ENCODE measurements at places on chromosomes 7 and 10.
A peak's percentile ranks its signal among the peaks of the same experiment; 100 is the strongest.

GRCh38 chr7:44977304-44977958 lies 1.4 kb downstream of the MYO1G start:
- peak; percentile 65 for DNase-seq

DNA sequence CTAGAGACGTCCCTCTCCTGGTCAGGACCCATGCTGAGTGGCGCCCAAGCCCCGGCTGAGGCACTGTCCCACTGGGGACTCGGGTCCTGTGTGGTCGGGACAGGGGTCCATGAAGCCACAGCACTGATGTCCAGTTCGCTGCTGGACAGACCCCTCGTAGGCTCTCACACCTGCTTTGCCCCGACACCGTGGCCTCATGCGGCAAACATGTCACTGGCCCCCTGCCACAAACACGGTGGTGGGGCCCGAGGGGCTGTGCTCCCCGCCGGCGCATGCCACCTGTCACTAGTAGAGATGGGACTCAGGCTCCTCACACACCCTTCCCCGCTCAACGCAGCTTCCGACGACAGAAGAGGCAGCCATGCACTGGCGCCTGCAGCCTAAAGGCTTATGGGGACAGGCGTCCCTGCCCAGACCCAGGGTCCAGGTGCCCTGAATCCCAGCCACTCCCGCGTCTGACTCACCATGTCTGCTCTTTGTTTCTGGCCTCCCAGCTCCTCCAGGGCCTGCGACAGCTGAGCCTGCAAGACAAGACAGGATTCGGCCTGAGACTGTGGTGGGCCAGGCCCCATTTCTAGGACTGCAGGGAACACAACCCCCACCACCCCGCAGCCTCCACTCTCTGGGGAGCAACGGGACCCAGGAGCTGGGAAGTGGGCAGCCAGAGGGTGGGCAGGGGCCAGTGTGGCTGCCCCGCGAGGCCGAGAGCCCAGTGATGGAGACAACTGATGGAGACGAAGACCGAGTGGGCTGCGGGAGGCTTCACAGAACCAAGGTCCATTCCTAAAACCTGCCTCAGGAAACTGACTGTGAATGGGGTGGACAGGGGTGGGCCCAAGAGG lies 230.9 kb downstream of the MAD1L1 start:
- no peak for DNase-seq

DNA sequence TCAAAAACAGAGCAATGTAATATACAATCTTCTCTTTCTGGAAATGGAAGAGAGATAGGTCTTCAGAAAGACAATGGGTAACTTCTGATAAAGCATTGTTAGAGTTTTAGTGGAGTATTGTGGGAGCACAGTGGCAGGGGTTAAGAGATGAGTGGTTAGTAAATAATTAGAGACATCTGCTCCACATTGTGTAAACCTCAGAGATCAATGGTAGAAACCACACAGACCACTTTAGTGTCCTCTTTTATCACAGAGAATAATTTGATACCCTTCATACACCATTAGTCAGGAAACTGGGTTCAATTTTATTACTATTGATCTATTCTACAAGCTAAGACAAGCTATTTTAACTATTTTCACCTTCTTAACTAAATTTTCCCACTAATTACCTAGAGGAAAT lies 35.9 kb upstream of the MAGI2 start:
- DNase-seq = no peak

DNA sequence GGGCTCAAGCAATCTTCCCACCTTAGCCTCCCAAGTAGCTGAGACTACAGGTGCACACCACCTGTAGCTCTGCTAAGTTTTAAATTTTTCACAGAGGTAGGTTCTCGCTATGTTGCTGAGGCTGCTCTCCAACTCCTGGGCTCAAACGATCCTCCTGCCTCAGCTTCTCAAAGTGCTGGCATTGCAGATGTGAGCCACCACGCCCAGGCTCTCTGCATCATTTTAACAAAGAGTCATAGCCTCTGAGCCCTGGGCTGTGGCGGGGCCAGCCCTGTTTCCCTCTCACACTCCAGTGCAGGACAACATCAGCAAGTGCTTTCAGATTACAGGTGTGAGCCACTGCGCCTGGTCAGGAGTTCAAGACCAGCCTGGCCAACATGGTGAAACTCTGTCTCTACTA lies 102.5 kb downstream of the COL26A1 start:
- DNase-seq = no peak

GRCh38 chr7:150511048-150511447 lies 3.6 kb upstream of the GIMAP7 start:
- DNase-seq = no peak

GRCh38 chr7:110056331-110056730 lies 1034.6 kb upstream of the LRRN3 start:
- no peak for DNase-seq

GRCh38 chr7:132930881-132931280 lies 151.0 kb downstream of the CHCHD3 start:
- DNase-seq = peak; percentile 46

DNA sequence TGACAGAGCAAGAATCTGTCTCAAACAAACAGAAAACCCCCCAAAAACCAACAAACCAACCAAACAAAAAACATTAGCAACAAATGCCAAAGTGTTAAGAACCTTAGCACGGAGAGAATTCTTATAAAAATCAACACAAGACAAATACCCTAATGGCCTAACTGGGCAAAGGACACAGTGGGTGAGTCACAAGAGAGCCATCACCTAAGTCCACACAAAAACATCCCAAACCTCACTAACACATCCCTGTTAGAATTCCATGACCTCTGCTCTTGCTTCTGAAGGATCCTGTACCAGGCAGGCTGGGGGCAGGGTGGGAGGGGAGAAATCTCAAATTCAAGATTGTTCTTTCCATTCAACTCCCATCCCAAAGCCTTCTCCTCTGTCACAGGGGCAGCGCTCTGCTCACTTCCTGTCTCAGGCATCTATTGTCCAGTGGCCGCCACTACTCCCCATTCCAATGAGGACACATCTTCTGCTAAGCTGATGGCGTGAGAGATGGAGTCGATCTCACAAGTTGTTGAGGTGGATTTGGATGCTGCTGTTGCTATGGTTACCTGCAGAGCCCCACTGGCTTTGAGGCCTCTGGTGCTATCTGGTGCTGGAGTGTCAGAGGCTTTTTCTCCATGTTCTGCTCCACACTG lies 9.2 kb downstream of the IL15RA start:
- DNase-seq = no peak

DNA sequence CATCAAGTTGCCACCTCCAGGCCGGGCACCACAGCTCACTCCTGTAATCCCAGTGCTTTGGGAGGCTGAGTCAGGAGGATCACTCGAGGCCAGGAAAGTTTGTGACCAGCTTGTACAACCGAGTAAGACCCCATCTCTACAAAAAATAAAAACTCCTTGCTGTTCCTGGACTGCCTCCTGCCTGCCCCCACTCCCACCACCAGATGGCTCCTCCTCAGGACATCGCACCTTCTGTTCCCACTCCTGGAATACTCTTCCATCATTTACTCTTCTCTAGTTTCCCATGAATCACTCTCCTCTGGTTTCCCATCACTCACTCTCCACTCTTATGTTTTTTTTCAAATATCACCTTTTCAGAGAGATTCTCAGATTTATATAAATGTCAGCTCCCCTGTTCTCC lies 540.7 kb downstream of the CALN1 start:
- no peak for DNase-seq

GRCh38 chr7:74684921-74685320 lies 27.4 kb downstream of the GTF2I start:
- DNase-seq = peak; percentile 64

GRCh38 chr10:60377042-60377352 lies 12.7 kb downstream of the ANK3 start:
- no peak for DNase-seq

DNA sequence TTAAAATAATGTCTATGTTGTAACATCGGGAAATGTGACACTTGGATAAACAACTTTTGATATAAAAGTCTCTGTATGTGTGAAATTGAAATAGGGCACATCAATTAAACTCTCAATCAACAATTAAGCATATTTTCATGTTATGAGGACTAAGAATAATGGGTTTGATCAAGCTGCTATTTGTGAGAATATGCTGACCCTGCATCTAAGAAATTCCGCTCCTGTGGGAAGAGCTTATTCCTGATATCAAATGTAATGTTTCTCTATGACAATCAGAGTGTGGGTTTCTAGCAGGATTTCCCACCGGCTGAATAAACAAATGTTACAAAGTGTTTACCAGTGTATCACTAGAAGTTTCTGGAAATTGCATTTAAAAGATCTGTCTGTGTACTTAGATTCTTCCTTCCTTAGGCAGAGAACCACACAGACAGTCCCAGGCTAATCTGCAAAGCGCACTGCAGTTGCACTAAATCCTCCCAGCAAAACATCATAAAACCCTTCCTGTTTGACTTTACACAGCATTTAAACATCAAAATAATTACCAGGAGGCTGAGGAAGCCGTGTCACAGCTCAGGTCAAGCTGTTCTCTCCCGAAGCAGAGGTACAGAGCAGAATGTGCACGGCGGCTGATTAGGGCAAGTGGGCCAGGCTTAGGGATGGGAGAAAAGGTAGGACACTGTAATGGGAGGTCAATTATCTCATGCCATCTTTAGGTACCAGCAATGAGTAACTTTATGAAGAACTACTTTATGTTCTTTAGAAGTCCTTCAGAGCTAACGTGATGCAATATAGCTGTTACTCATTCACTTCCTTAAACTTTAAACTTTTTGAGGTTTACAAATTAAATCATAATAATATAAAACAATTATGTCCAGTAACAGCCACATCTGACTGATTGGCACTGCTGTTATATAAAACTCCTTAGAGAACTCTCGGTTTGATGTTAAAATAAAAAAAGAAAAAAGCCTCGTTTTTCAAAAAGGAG lies 109.1 kb upstream of the CTTNBP2 start:
- no peak for DNase-seq

GRCh38 chr7:34752929-34753328 lies 94.9 kb downstream of the NPSR1 start:
- no peak for DNase-seq

GRCh38 chr10:124342136-124342820 lies 76.4 kb downstream of the OAT start:
- no peak for DNase-seq

GRCh38 chr7:151744656-151745638 lies 132.0 kb downstream of the PRKAG2 start:
- peak; percentile 54 for DNase-seq

DNA sequence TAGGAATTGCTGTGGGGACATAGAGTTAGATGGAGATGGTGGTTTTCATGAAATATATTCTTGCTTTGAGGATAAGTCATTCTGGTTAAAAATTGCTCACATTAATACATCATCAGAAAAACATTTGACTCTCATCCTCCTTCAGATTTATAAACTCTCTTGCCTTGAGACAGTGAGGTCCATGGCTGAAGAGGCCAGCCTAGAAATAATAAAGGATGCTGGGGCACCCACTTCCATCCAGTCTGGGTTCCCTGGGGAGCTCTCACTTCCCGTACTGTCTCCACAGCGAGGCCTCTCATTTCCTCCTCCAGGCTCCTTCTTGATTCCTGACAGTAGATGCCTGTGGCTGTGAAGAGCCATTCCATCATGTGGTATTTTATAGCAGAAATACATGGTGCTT lies 73.3 kb upstream of the PRKG1 start:
- DNase-seq = no peak

- DNase-seq = no peak
Measured at GRCh38 chr10:33631991-33632390, 297.5 kb upstream of the NRP1 start.

- no peak for DNase-seq
Measured at GRCh38 chr7:154911411-154911810, 91.5 kb downstream of the PAXIP1 start.

DNA sequence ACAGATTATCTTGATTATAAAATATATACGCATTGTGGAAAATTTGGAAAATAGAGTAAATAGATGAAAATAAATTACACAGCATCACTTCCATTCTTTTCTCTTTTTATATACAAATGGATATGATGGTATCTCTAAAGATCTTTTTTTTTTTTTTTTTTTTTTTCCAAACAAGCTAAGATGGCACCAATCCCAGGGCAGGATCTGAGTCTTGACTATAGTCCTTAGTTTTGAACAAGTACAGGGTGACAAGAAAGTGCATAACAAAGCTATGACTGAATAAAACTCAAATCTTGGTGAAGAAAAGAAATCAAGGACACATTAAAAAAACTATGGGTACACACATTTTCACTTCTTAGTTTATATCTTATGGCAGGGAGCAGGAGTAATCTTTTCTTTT lies 42.6 kb upstream of the FAM133B start:
- no peak for DNase-seq

- no peak for DNase-seq
Measured at GRCh38 chr7:112481833-112482670, 1.3 kb downstream of the LSMEM1 start.

DNA sequence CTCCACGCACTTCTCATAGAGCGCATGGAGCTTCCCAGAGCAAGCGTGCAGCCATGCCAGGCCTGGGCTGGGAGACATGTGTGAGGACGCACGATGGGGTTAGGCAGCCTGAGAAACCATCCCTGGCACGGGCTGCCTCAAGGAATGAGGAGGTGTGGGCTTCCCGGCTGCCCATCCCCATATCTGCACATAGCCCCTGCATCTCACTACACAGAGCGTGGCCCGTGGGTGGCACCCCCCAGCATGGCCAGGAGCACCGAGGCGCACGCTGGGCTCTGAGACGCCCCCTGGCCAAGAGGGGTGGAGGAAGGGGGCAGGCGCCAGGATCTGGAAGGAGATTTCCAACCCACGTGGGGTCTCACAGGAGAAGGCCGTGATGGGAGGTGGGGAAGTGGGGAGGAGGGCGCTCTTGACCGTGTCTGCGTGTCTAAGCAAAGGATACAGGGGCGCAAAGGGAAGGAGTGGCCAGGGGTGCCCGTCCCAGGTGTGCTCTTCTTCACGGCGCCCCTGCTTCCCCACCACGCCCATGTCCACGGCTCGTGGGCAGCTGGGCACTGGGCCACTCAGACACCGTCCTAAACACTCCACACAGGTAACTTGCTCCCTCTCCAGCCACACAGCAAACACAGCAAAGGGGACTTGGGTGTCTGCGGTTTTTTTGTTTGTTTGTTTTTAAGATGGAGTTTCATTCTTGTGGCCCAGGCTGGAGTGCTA lies 340.5 kb downstream of the PTPRN2 start:
- no peak for DNase-seq

DNA sequence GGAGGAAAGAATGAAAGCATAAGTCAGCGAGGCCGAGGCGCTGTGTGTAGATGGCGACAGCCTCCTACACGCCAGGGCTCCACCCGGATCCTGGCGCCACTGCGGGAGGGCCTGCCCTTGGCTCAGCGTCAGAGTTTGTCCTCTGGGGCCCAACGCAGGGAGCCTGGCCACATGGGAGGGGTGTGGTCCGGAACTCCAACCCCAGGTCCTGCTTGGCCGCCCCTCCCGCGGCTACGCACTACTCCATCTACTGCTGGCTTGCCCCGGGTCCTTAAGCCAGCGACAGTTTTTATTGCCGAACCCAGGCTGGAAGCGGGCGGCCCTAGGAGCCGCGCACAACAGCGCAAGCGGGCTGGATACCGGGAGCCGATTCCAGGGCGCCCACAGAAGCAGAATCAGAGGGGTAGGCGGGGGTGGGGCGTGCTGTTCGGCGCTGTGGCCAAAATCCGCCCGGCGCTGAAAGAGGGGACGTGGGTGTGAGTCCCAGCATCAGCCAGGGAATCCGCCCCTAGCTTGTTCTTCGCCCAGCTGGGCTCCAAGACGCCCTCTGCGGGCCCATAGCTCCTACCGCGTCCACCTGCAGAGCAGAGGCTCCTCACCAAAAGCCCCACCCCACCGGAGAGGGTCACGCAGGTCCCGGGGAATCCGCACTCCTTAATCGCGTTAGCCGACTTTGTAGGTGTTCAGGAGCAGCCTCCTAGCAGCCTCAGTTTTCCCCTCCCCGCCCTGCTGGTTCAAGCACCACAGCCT lies 4.5 kb downstream of the KAZALD1 start:
- DNase-seq = peak; percentile 94

GRCh38 chr10:85916286-85916685 lies 450.3 kb downstream of the GRID1 start:
- DNase-seq = no peak
